Mesothelial cell of epicardium (in vitro differentiated cells): ENCODE measurements at places on chromosomes 12 and 14.

- DNase-seq = no peak
These were observed 23.1 kb downstream of the LLPH start for GRCh38 chr12:66107451-66107915.

DNA sequence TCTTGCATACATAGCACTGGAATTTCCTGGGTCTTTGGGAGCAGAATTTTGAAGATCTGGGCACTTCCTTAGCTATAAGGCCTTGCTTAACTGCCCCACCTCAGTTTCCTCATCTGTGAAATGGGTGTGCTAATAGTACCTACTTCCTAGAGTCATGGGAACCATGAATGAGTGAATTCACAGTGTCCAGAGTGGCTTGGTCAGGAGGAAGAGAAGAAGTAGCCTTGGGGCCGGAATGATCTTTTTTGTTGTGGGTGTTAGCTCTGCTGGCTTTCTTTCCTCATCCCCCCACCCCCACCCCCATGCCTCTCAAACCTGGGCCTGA lies 2.4 kb downstream of the SH2B3 start:
- no peak for DNase-seq

GRCh38 chr12:124861492-124861891 lies 2.2 kb downstream of the SCARB1 start:
- DNase-seq = no peak

DNA sequence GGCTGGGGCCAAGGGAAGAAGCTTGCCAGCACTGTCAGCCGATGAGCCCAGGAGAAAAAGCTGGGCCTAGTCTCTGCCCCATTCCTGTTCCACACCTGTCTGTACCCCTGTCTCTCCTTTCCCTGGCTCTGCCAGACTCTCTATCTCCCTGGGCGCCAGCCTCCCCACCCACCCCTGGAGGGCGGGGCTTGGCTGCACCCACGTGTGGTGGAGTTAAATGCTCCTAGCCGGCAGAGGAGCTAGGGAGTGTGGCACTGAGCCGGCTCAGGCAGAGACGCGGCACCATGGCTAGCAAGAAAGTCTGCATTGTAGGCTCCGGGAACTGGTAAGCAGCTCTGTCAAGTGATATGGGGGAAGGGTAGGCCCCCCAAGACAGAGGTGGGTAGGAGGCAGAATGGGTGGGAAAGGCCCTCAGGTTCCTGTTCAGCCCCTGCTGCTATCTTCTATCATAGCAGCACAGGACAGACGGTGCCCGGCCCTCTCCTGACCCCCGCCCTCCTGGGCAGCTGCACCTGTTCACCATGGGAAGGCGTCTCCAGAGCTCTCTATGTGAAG lies at the start of gene GPD1:
GPD1 (plus strand) TSS at position 242 of the 555 bp plus-strand sequence; CDS start at position 285, 43 bp downstream.
- peak; percentile 42 for DNase-seq
